ENCODE measurements at places on chromosomes 3 and 15.

- no peaks in the 10 kb centered on the region for H3K27me3 ChIP-seq
- no peak overlapping the region for H3K4me3 ChIP-seq
- DNase-seq: no peak
- peaks cover 4% of the 10 kb centered on the region for H3K4me1 ChIP-seq
- no peak overlapping the region for H3K27ac ChIP-seq
Measured at GRCh38 chr15:93319121-93319814, 230.3 kb upstream of the RGMA start.

GRCh38 chr3:150391161-150391560, 16.9 kb upstream of the TSC22D2 start:
- H3K4me1 ChIP-seq: no peaks in the 10 kb centered on the region
- H3K27ac ChIP-seq: no peak overlapping the region
- no peak for DNase-seq
- H3K4me3 ChIP-seq: no peak overlapping the region
- no peaks in the 10 kb centered on the region for H3K27me3 ChIP-seq
- H3K36me3 ChIP-seq: no peaks in the 10 kb centered on the region

DNA sequence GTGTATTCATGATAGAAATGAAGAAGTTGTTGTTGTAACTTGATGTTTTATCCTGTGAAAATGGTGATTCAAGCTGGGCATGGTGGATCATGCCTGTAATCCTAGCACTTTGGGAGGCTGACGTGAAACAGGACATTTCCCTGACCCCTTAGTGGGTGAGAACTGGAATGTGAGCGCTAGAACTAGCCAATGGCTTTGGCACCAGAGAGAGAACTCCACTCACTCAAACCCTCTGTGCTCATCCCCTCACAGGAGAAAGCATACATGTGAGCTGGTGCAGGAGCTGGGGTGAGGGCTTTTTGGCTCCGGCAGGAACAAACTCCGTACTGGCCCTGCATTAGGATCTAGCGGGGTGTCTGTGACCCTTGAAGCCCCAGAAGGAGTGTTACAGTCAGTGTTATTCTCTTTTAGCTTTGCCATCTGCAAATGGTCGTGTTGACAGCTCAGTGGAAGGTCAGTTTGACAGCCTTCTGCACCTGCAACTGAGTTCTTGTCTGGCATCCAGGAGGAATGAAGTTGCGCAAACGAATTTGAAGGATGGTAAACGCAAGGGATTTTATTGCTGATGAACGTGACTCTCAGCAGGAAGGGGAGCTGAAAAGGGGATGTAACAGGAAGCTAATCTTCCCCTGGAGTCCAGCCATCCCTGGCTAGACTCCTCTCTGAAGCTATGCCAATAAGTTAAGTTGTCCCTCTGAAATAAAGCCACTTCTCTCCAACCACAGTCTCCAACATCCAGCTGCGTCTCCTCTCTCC, 1016.6 kb upstream of the CADM2 start:
- H3K36me3 ChIP-seq: no peaks in the 10 kb centered on the region
- H3K27me3 ChIP-seq: no peaks in the 10 kb centered on the region
- no peak for DNase-seq
- no peaks in the 10 kb centered on the region for H3K4me1 ChIP-seq
- no peak overlapping the region for H3K27ac ChIP-seq

DNA sequence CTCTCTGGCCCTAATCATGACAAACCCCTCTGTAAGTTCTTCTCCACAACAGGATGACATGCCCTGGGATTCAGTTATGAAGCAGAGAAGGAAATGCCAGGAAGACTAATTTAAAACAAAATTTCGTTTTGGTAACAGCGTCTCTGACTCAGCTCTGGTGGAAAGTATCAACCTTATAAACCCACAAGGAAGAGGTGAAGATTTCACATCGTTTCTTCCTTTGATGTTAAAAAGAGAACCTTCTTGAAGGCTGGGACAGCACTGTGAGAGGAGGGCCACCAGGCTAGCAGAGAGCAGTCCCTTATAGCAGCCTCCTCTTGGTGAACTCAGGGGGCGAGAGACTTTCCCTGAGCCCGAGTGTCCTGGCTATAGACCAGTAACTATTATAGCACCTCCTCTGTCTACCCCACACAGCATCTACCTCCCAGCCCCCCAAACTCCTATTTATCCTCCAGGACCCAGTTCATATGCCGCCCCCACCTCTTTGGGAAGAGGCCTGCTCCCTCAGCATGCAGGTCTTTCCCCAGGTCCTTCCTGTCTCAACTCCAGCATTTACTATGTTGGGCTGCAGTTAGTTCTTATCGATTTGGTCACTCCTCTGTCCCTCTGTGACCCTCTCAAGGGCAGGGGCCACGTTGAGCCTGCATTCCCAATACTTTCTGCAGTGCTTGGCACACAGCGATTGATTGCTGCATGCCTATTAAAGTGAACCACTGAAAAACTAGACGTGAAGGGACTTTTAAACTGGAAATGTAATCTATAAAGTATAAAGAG, 321.5 kb upstream of the ICE2 start:
- H3K4me3 ChIP-seq: no peak overlapping the region
- H3K27me3 ChIP-seq: no peaks in the 10 kb centered on the region
- DNase-seq: no peak
- H3K36me3 ChIP-seq: no peaks in the 10 kb centered on the region
- peaks cover 10% of the 10 kb centered on the region for H3K4me1 ChIP-seq

DNA sequence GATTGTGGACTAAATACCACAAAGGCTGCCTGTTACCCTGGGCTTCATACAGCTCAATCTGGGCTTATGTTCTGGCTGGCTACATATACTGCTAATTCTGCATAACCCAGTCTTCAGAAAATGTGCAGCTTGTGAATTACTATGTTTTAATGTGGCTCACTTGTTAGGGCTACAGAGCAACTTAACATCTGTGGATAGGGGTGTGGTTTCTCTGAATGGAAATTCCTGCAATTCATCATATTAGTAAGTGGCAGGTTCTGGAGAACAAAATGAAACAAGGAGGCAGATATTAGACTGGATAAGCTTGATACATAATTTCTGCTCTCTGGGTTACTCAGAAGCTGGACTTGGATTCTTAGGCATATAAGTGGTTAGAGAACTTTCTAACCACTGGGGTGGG, 6.7 kb downstream of the TMEM202 start:
- H3K27ac ChIP-seq: no peak overlapping the region
- H3K4me1 ChIP-seq: no peaks in the 10 kb centered on the region
- H3K4me3 ChIP-seq: no peak overlapping the region
- no peaks in the 10 kb centered on the region for H3K27me3 ChIP-seq

DNA sequence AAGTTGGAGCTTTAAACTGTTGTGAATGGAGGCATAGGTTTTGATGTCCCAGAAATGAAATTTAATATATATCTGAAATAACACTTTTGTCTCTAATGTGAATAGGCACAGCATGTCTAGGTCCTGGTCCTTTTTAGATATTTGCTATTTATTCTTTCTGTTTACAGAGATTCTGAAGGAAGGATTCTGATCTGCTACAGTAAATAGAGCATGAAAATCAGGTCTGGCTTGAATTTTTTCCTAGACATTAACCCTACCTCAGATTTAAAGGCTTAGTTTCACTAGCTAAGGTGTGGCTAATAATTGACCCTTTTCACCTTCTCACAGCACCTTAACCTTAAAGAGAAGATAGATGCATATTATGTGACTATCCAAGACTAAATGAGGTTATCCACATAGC, 48.0 kb upstream of the SYNPR start:
- H3K4me3 ChIP-seq: no peak overlapping the region
- H3K27me3 ChIP-seq: no peaks in the 10 kb centered on the region
- H3K4me1 ChIP-seq: peaks cover 6% of the 10 kb centered on the region

GRCh38 chr3:128425142-128425845, 41.4 kb downstream of the DNAJB8 start:
- no peak overlapping the region for H3K4me3 ChIP-seq
- H3K36me3 ChIP-seq: no peaks in the 10 kb centered on the region
- H3K4me1 ChIP-seq: peaks cover 13% of the 10 kb centered on the region
- H3K27me3 ChIP-seq: peaks cover 3% of the 10 kb centered on the region
- no peak for DNase-seq

DNA sequence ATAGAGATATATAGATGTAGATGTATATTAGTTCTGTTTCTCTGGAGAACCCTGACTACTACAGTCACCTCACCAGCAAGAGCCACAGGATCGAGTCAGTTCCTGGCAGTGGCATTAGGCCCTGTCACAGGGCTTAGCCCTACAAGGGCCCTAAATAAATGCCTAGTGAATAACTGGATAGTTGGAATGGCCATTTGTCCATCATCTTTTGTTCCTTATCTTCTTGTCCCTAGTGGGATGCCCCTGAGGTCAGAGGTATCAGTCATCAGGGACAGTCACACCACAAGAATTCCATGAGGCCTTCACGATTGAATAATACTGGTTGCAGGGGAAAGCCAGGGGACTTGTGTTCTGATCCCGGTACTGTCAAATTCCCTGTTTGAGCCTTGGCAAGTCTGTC, 204.9 kb upstream of the PPP2R3A start:
- DNase-seq: no peak
- no peaks in the 10 kb centered on the region for H3K27me3 ChIP-seq
- no peaks in the 10 kb centered on the region for H3K4me1 ChIP-seq
- H3K4me3 ChIP-seq: no peak overlapping the region
- no peaks in the 10 kb centered on the region for H3K36me3 ChIP-seq

GRCh38 chr3:168249205-168249549, 153.5 kb upstream of the GOLIM4 start:
- peaks cover 3% of the 10 kb centered on the region for H3K27me3 ChIP-seq
- H3K4me1 ChIP-seq: peaks cover 3% of the 10 kb centered on the region
- no peak for DNase-seq

DNA sequence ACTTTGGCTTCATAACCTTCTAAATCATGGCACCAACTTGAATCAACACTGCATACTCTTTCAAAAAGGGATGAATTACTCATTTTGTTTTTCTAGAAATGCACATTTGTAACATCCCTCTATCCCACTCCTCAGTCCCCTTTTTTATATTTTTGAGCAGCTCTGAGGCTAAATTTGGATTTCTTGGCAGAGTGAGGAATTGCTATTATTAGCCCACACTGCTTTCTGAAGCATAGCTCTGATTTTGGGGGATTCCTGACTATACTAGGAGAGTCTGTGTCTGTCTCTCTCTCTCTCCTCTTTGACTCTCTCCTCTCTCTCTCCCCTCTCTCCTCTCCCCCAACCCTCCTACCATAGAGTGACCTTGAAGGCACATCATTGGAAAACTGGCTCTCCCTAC, 76.6 kb downstream of the RBPMS2 start:
- H3K4me3 ChIP-seq: peak overlapping the region; percentile 84
- peak overlapping the region; percentile 94 for H3K27ac ChIP-seq
- H3K4me1 ChIP-seq: peaks cover 19% of the 10 kb centered on the region
- DNase-seq: no peak

DNA sequence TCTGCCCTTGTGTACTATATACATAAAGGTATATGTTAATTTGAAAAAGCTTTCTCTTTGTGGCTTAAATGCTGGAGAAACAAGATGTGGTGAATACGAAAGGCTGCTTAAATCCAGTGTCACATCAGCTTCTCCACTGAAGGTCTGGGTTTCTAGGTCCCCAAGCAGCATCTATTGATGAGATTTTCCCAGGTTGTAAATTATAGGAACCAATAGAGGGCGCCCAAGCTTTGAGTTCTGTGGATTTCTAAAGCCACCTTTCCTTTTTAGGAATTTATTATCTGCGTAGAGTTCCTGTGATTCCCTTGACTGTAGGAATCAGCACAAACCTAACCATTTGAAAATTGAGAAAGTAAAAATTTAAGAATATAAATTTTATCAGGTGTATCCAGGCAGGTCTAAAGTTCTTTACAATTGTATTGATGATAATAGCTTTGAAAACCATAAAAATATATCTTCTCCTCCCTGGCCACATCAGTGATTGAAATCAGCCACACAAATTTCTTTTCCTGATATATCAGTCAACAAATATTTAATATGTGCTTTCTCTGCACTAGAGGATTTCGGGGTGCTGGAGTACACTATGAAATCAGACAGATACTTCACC, 88.3 kb upstream of the ADAMTSL3 start:
- H3K4me3 ChIP-seq: no peak overlapping the region
- no peak overlapping the region for H3K27ac ChIP-seq
- no peak for DNase-seq
- H3K27me3 ChIP-seq: no peaks in the 10 kb centered on the region

DNA sequence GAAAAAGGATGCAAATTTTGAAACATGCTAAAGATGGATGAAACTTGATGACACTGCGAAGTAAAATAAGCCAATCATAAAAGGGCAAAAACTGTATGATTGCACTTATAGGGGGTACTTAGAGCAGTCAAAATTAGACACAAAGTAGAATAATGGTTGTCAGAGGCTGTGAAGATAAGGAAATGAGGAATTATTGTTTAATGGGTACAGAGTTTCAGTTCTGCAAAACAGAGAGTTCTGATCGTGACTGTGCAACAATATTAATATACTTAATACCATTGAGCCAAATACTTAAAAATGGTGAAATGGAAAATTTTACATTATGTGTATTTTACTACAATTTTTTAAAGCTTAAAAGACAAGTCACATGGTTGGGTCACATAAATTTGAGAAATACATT, 35.1 kb downstream of the UBE3A start:
- DNase-seq: no peak
- no peaks in the 10 kb centered on the region for H3K4me1 ChIP-seq
- peaks cover 4% of the 10 kb centered on the region for H3K36me3 ChIP-seq
- H3K27ac ChIP-seq: no peak overlapping the region
- no peaks in the 10 kb centered on the region for H3K27me3 ChIP-seq

GRCh38 chr3:34145796-34146195, 347.4 kb downstream of the PDCD6IP start:
- DNase-seq: no peak
- no peaks in the 10 kb centered on the region for H3K27me3 ChIP-seq
- H3K4me3 ChIP-seq: no peak overlapping the region

GRCh38 chr15:45116482-45117307, 2.6 kb downstream of the DUOXA2 start:
- no peak overlapping the region for H3K27ac ChIP-seq
- H3K36me3 ChIP-seq: peaks cover 6% of the 10 kb centered on the region
- H3K4me1 ChIP-seq: peaks cover 22% of the 10 kb centered on the region
- peaks cover 63% of the 10 kb centered on the region for H3K27me3 ChIP-seq
- peak overlapping the region; percentile 2 for H3K4me3 ChIP-seq
- DNase-seq: peak; percentile 61

- DNase-seq: no peak
- no peak overlapping the region for H3K27ac ChIP-seq
- no peaks in the 10 kb centered on the region for H3K27me3 ChIP-seq
Measured at GRCh38 chr3:159600291-159600690, 388.3 kb upstream of the IL12A start.

DNA sequence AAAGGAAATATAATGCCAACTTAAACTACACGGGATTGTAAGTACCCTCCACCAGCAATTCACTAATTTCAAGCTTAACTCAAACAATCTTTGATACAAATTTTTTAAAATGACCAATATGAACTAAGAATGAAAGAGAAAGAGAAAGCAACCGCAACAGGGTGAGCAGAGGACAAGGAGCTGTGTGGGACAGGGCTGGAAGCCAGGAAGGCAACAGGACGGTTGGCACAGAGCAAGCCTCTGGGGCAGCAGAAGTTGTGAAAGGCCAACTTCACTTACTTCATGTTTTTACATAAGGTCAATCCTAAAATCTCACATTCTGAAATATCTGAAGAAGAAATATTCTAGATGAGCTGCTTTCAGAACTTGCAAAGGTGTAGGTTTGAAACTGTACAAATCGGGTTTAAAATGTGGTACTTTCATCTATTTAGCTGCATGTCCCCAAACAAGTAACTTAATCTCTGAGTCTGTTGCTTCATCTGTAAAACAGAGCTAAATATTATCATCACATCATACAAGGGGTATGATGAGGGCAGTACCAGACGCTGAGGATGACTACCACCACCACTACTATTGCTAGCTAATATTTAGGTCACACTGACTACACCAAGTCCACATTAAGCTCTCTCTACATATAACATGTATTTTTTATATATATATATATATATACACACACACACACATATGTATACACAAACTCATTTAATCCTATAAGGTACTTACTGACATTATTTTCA, 101.7 kb downstream of the IGSF11 start:
- H3K36me3 ChIP-seq: no peaks in the 10 kb centered on the region
- H3K27me3 ChIP-seq: no peaks in the 10 kb centered on the region
- no peak for DNase-seq
- no peaks in the 10 kb centered on the region for H3K4me1 ChIP-seq
- no peak overlapping the region for H3K4me3 ChIP-seq
